Endothelial cell (in vitro differentiated cells): ENCODE measurements at places on chromosomes 12 and 14.

DNA sequence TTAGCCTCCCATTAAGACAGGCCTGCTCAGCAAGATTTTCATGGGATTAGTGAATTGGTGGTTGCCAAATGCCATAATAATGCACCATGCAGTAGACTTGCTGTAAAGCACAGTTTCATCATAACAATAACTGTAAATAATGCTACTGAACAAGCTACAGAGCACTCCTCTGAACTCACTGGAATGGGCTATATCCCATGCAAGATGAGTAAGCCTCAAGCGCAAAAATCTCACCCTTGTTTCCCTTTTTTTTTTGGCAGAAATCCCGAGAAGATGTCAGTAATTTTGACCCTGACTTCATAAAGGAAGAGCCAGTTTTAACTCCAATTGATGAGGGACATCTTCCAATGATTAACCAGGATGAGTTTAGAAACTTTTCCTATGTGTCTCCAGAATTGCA, 145.9 kb upstream of the HIF1A start:
- no peak overlapping the region for H3K4me3 ChIP-seq
- peaks cover 30% of the 10 kb centered on the region for H3K36me3 ChIP-seq
- H3K27ac ChIP-seq: no peak overlapping the region
- H3K4me1 ChIP-seq: peaks cover 9% of the 10 kb centered on the region

- peaks cover 22% of the 10 kb centered on the region for H3K4me1 ChIP-seq
- H3K27ac ChIP-seq: peak overlapping the region; percentile 94
- no peak overlapping the region for H3K4me3 ChIP-seq
- peak; percentile 19 for DNase-seq
These were observed 20.1 kb downstream of the DENND5B start for GRCh38 chr12:31570880-31571279.

- no peak overlapping the region for H3K4me3 ChIP-seq
- no peak overlapping the region for H3K27ac ChIP-seq
- no peak for DNase-seq
- no peaks in the 10 kb centered on the region for H3K4me1 ChIP-seq
These were observed 630.9 kb upstream of the ATXN7L3B start for GRCh38 chr12:73906757-73907156.

GRCh38 chr12:13039328-13039956, 4.7 kb upstream of the FAM234B start:
- no peaks in the 10 kb centered on the region for H3K36me3 ChIP-seq
- H3K4me3 ChIP-seq: no peak overlapping the region
- peaks cover 6% of the 10 kb centered on the region for H3K27me3 ChIP-seq
- peaks cover 6% of the 10 kb centered on the region for H3K4me1 ChIP-seq
- H3K27ac ChIP-seq: no peak overlapping the region
- no peak for DNase-seq

- H3K27ac ChIP-seq: no peak overlapping the region
- peaks cover 6% of the 10 kb centered on the region for H3K27me3 ChIP-seq
- H3K36me3 ChIP-seq: peaks cover 12% of the 10 kb centered on the region
- peak overlapping the region; percentile 24 for H3K4me3 ChIP-seq
- peaks cover 8% of the 10 kb centered on the region for H3K4me1 ChIP-seq
- DNase-seq: no peak
These were observed 140.8 kb downstream of the GCH1 start for GRCh38 chr14:54761835-54762234.

DNA sequence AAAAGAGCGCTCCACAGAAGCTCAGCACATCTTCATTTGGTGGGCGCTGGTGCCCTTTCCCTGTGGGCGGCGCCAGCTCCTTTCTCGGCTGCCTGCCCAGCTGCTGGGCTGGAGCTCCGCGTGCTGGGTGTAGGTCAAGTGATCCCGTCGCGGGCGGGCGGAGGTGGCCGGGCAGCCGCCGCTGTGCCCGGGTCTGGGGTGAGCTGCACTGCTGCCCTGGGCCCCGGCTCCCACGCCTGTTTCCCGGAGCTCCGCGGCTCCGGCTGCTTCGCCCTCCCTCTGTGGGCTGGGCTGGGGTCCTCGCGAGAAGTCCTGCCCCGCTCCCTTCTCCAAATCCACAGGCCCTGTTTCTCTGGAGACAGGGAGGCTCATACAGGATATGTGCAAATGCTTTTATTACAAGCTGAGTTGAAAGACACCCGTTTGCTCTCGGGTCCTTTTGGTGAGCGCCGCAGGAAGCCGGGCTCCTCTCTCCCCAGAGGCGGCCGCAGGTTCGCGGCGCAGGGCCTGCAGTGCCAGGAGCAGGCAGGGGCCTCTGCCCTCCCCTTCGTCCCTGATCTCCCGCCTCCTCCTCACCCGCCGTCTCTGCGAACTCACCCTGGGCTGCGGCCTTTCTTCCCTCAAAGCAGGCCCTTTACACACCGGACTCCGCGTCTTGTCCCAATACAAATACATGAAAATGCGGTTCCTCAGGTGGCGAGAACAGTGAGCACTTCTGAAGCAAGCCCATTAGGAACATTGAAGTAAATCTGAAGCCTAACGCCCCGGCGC, 67.8 kb upstream of the CAPRIN2 start:
- peaks cover 28% of the 10 kb centered on the region for H3K4me1 ChIP-seq
- peak; percentile 72 for DNase-seq

- peaks cover 3% of the 10 kb centered on the region for H3K27me3 ChIP-seq
- peaks cover 3% of the 10 kb centered on the region for H3K36me3 ChIP-seq
- no peak for DNase-seq
- no peak overlapping the region for H3K27ac ChIP-seq
These were observed 1558.5 kb upstream of the TMEM132C start for GRCh38 chr12:126708492-126708896.

DNA sequence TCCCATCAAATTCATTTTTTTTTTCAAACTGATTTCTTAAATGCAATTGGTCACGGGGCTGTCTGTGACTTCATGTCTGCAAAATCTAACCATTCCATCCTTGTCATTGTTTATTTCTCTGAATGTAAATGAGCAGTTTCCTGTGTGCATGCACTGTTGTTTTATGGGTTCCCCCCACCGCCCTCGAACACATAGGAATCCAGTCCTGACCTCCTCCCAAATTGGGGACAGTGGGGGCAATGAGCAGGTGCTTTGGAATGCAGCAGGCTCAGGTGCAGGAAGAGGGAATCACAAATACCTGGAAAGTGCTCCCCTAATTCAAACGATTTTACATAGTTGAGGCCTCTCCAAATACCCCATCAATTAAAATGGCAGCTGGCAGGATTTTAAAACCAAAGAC, 62.6 kb upstream of the ESRRB start:
- no peaks in the 10 kb centered on the region for H3K36me3 ChIP-seq
- DNase-seq: no peak
- peaks cover 6% of the 10 kb centered on the region for H3K4me1 ChIP-seq
- no peak overlapping the region for H3K27ac ChIP-seq
- no peak overlapping the region for H3K4me3 ChIP-seq

DNA sequence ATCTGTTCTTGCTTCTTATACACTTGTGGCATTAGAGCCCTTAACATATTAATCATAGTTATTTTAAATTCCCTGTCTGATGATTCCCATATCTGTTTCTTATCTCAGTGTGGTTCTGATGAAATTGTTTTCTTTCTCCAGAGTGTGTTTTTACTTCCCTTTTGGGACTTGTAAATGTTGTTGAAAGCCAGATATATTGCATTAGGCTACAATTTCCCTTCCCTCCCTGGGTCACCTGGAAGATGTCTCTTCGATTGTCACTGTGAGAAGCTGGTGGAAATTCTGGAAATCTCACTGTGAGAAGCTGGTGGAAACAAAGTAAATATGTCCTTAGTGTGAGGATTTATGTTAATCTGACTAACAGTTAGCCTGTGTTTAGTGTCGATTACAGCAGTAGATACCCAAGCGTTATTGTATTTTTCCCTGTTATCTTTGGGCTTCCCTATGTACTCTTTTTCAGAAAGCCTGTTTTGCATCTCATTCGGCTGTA, 717.3 kb downstream of the TRHDE start:
- no peaks in the 10 kb centered on the region for H3K4me1 ChIP-seq
- H3K27me3 ChIP-seq: peaks cover 2% of the 10 kb centered on the region
- no peak for DNase-seq
- H3K4me3 ChIP-seq: no peak overlapping the region
- no peaks in the 10 kb centered on the region for H3K36me3 ChIP-seq

- DNase-seq: no peak
- H3K27ac ChIP-seq: no peak overlapping the region
- peaks cover 3% of the 10 kb centered on the region for H3K27me3 ChIP-seq
These were observed 173.0 kb downstream of the CALM1 start for GRCh38 chr14:90569606-90570387.

DNA sequence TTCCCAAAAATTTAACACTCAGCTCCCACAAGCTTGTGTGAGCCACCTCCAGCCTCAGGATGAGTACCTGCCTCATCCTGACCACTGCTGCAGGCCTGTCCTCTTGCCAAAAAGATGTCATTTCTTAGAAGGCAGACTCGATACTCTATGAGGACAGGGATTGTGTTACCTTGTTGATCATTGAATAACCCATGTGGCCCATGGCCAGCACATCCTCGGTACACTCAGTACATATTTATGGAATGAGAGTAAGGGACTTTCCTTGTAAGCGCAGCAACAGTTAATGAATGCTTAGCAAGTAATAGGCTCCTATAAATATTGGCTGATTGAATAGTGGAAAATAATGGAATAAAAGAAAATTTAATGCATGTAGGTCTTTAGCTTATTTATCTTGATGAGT, 15.3 kb upstream of the DGLUCY start:
- H3K27ac ChIP-seq: no peak overlapping the region
- H3K27me3 ChIP-seq: no peaks in the 10 kb centered on the region
- H3K4me3 ChIP-seq: no peak overlapping the region
- DNase-seq: no peak

- H3K27me3 ChIP-seq: no peaks in the 10 kb centered on the region
- H3K4me3 ChIP-seq: no peak overlapping the region
- H3K36me3 ChIP-seq: no peaks in the 10 kb centered on the region
- H3K27ac ChIP-seq: no peak overlapping the region
- H3K4me1 ChIP-seq: no peaks in the 10 kb centered on the region
These were observed 1226.0 kb upstream of the SEL1L start for GRCh38 chr14:82759656-82760055.

- no peak overlapping the region for H3K4me3 ChIP-seq
- H3K27ac ChIP-seq: no peak overlapping the region
- no peaks in the 10 kb centered on the region for H3K4me1 ChIP-seq
- DNase-seq: no peak
These were observed 86.4 kb downstream of the DICER1 start for GRCh38 chr14:95070748-95071435.

DNA sequence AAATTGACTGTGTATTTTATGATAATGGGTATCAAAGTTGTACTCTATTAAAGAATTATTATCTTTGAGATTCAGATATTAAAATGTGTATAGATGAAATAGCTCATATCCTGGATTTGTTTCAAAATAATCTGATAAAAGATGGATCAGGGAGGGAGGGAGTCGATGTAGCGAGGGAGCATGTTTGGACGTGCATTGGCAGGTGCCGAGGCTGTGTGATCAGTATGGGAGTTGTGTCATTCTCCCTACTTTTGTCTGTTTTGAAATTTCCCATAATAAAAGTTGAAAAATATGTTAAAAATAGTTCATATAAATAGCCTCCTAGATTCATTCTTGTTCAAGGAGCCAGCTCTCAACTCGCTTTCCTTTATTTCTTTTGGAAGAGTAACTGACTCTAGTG, 171.6 kb upstream of the HIF1A start:
- H3K36me3 ChIP-seq: peaks cover 10% of the 10 kb centered on the region
- no peak overlapping the region for H3K4me3 ChIP-seq
- peaks cover 9% of the 10 kb centered on the region for H3K27me3 ChIP-seq

GRCh38 chr14:101232340-101233020, 328.8 kb upstream of the DIO3 start:
- H3K36me3 ChIP-seq: no peaks in the 10 kb centered on the region
- no peak overlapping the region for H3K27ac ChIP-seq
- no peak for DNase-seq
- no peak overlapping the region for H3K4me3 ChIP-seq
- H3K27me3 ChIP-seq: peaks cover 7% of the 10 kb centered on the region
- H3K4me1 ChIP-seq: peaks cover 10% of the 10 kb centered on the region

DNA sequence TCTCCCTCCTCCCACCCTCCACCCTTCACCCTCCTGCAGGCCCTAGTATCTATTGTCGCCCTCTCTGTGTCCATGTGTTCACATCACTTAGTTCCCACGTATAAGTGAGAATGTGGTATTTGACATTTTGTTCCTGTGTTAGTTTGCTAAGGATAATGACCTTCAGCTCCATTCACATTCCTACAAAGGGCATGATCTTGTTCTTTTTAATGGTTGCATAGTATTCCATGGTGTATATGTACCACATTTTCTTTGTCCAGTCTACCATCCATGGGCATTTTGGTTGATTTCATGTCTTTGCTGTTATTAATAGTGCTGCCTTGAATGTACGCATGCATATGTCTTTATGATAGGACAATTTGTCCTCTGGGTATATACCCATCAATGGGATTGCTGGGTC, 29.6 kb downstream of the C12orf71 start:
- H3K4me1 ChIP-seq: no peaks in the 10 kb centered on the region
- no peak for DNase-seq
- no peak overlapping the region for H3K4me3 ChIP-seq
- H3K36me3 ChIP-seq: no peaks in the 10 kb centered on the region

DNA sequence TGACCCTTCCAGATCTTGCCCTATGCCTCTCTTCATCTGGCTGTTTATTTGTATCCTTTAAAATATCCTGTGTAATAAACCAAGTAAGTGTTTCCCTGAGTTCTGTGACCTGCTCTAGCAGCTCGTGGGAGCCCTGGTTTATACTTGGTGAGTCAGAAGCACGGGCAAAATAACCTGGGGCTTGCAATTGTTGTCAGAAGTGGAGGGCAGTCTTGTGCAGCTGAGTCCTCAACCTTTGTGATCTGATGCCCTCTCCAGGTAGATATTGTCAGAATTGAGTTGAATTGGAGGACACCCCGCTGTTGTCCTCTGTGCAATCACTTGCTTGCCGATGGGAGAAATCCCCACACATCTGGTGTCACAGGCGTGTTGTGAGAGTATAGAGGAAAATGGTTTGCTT, 62.5 kb upstream of the PRICKLE1 start:
- no peak for DNase-seq
- H3K4me1 ChIP-seq: no peaks in the 10 kb centered on the region
- no peak overlapping the region for H3K27ac ChIP-seq
- no peaks in the 10 kb centered on the region for H3K27me3 ChIP-seq

GRCh38 chr14:26839481-26839880, 241.6 kb upstream of the NOVA1 start:
- H3K4me3 ChIP-seq: no peak overlapping the region
- no peaks in the 10 kb centered on the region for H3K36me3 ChIP-seq
- no peak for DNase-seq
- H3K27ac ChIP-seq: no peak overlapping the region

GRCh38 chr12:95413576-95413975, 60.4 kb upstream of the METAP2 start:
- no peaks in the 10 kb centered on the region for H3K36me3 ChIP-seq
- peaks cover 4% of the 10 kb centered on the region for H3K4me1 ChIP-seq
- peaks cover 4% of the 10 kb centered on the region for H3K27me3 ChIP-seq
- H3K4me3 ChIP-seq: no peak overlapping the region
- no peak overlapping the region for H3K27ac ChIP-seq
- DNase-seq: no peak

GRCh38 chr14:73746520-73747378, 32.6 kb upstream of the PNMA1 start:
- no peaks in the 10 kb centered on the region for H3K36me3 ChIP-seq
- peaks cover 18% of the 10 kb centered on the region for H3K27me3 ChIP-seq
- H3K4me1 ChIP-seq: peaks cover 78% of the 10 kb centered on the region
